Aorta (tissue), 5 donors: ENCODE measurements at places on chromosomes 5 and 9. TPM values are rescaled to one million over a fixed set of nuclear protein-coding genes. Genes with fewer than 3 reads are reported as not detected.

OR4F3 gene
- 0.45 TPM for total RNA-seq

- no peak for DNase-seq
These were observed 14.4 kb upstream of the S1PR3 start for GRCh38 chr9:88976890-88977257.

GPBP1 gene
- total RNA-seq: 79.0 TPM

LHX3 gene
- not detected for total RNA-seq

CDC20B gene
- total RNA-seq: not detected

- DNase-seq: no peak
These were observed 76.5 kb downstream of the KDM4C start for GRCh38 chr9:6834306-6834705.

GRCh38 chr9:20597862-20598261 lies 24.4 kb downstream of the MLLT3 start:
- no peak for DNase-seq

- DNase-seq: no peak
These were observed 15.4 kb downstream of the CCDC69 start for GRCh38 chr5:151208481-151208914.

GRCh38 chr5:170420806-170421412 lies 31.7 kb upstream of the KCNMB1 start:
- DNase-seq: no peak

GRCh38 chr9:137833721-137834613 lies 43.6 kb upstream of the CACNA1B start:
- DNase-seq: no peak

GRCh38 chr5:10635257-10635866 lies 71.5 kb downstream of the ANKRD33B start:
- DNase-seq: no peak
